CD8-positive, alpha-beta T cell (primary cell): ENCODE measurements at places on chromosomes 13 and 19. TPM values are rescaled to one million over a fixed set of nuclear protein-coding genes. Genes with fewer than 3 reads are reported as not detected.

OXGR1 gene
- total RNA-seq: not detected

FCHO1 gene
- total RNA-seq: 38.4 TPM

XRCC1 gene
- 20.7 TPM for total RNA-seq

VSIG10L gene
- total RNA-seq: not detected

CPT1C gene
- 0.65 TPM for total RNA-seq

IZUMO4 gene
- 11.9 TPM for total RNA-seq

DCT gene
- 0.28 TPM for total RNA-seq

ZNF546 gene
- total RNA-seq: 1.6 TPM
